ENCODE measurements at places on chromosomes 16 and 17.

- H3K4me3 ChIP-seq, result no peak overlapping the region
- no peak overlapping the region for H3K27ac ChIP-seq
- H3K36me3 ChIP-seq, result no peaks in the 10 kb centered on the region
- DNase-seq, result no peak
These were observed 14.1 kb downstream of the MAPT start for GRCh38 chr17:45908460-45908859.

- H3K36me3 ChIP-seq, result no peaks in the 10 kb centered on the region
- peaks cover 5% of the 10 kb centered on the region for H3K4me1 ChIP-seq
- no peak overlapping the region for H3K27ac ChIP-seq
- no peak for DNase-seq
- no peaks in the 10 kb centered on the region for H3K27me3 ChIP-seq
These were observed 48.1 kb upstream of the KSR1 start for GRCh38 chr17:27407916-27408864.

DNA sequence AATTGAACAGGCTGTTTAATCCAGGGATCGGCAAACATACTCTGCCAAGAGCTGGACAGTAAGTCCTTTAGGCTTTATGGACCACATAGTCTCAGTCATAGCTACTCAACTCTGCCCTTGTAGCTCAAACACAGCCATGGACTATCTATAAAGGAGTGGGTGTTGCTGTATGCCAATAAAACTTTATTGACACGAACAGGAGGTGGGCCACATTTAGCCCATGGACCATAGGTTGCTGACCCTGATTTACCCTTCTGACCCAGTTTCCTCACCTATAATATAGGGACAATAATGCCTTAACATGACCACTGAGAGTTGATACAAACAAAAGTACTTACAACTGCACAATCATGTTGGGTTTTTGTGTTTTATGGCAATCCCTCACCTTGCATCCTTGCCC, 257.0 kb upstream of the SDK2 start:
- DNase-seq, result no peak
- H3K27me3 ChIP-seq, result peaks cover 95% of the 10 kb centered on the region
- peaks cover 14% of the 10 kb centered on the region for H3K4me1 ChIP-seq
- no peaks in the 10 kb centered on the region for H3K36me3 ChIP-seq

- no peak overlapping the region for H3K4me3 ChIP-seq
- H3K4me1 ChIP-seq, result peaks cover 1% of the 10 kb centered on the region
- no peak for DNase-seq
These were observed 121.4 kb downstream of the BANP start for GRCh38 chr16:88072571-88073001.

- H3K4me3 ChIP-seq, result no peak overlapping the region
- no peak for DNase-seq
- H3K27ac ChIP-seq, result peak overlapping the region; percentile 8
- H3K27me3 ChIP-seq, result no peaks in the 10 kb centered on the region
These were observed 12.1 kb downstream of the NDEL1 start for GRCh38 chr17:8447799-8448198.

DNA sequence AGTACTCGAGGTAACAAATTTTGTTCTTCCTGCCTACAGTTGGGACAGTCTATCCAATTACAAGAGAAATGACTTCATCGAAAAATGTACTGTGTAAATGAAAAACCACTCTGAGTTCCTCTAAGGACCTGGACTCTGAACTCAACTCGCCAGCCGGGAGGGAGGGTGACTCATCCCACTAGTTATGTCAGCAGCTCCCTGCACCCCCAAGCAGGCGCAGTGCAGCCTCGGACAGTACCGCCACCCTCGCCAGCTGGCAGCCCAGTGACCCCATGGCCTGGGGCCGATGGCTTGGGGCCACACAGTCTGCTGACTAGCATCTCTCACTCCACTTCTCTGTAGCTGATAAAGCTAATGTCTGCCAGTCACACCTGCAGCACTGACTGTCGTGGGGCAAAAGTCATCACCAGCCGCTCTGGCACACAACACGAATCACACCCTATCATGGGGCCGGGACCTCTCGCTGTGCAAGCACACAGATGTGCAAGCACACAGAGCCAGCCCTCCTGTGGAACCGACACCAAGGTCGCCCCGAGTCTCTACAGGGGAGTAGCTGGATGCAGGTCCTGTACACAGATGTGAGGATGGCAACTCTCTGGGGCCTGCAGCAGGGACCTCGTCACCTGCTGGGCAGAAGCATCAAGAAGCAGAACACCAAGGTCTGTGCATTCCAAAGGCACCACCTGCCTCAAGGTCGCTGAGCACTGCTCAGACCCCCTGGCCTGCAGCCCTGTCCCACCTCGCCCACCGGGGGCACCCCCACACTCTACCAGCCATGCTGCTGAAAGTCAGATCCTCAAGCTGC, 5.7 kb downstream of the CSNK1D start:
- peak; percentile 91 for DNase-seq
- H3K4me3 ChIP-seq, result peak overlapping the region; percentile 30
- peaks cover 64% of the 10 kb centered on the region for H3K4me1 ChIP-seq
- peaks cover 87% of the 10 kb centered on the region for H3K36me3 ChIP-seq

- peaks cover 3% of the 10 kb centered on the region for H3K4me1 ChIP-seq
- peak within 1 kb of the TSS; percentile 60 for H3K4me3 ChIP-seq
- peak within 1 kb of the TSS; percentile 53 for H3K27ac ChIP-seq
- DNase-seq, result peak; percentile 53
- H3K36me3 ChIP-seq, result no peaks in the 10 kb centered on the region
- no peaks in the 10 kb centered on the region for H3K27me3 ChIP-seq
These were observed at the start of gene XYLT1 for GRCh38 chr16:17470908-17471718. TSS of gene XYLT1 (minus strand) at chr16:17470960. CDS start at chr16:17470796, 164 bp downstream.
